CD4-positive, alpha-beta memory T cell (primary cell): ENCODE measurements at places on chromosomes 11 and 22. TPM values are rescaled to one million over a fixed set of nuclear protein-coding genes. Genes with fewer than 3 reads are reported as not detected.
A peak's percentile ranks its signal among the peaks of the same experiment; 100 is the strongest.

GRCh38 chr11:61152816-61153592 is 8.2 kb downstream of the VPS37C start:
- H3K27me3 ChIP-seq: no peaks in the 10 kb centered on the region
- no peak for DNase-seq
- H3K27ac ChIP-seq: no peak overlapping the region
- H3K36me3 ChIP-seq: no peaks in the 10 kb centered on the region
- H3K4me1 ChIP-seq: no peaks in the 10 kb centered on the region

DNA sequence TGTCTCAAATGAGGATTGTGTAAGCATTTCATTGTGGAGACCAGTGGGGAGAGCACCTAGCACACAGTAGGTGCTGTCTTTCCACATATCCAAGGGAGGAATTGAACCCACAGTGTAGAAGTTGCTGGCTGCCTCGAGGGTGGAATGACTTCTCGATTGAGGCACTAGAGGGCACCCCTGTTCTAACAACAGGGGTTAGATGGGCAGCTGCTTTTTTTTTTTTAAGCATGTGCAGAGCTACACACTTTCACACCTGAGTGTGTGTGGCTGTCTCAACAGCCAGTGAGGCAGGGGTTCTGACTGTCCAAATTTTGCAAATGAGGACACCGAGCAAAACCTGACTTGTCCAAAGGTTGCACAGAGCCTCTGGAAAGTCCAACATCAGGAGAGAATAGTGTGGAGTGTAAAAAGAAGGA is 118.2 kb upstream of the CRYBB3 start:
- no peak overlapping the region for H3K4me3 ChIP-seq
- no peak overlapping the region for H3K27ac ChIP-seq
- no peaks in the 10 kb centered on the region for H3K27me3 ChIP-seq
- peaks cover 26% of the 10 kb centered on the region for H3K4me1 ChIP-seq
- DNase-seq: peak; percentile 52
- no peaks in the 10 kb centered on the region for H3K36me3 ChIP-seq

CYB5R3 gene
- polyA plus RNA-seq: 91.1 TPM

DNA sequence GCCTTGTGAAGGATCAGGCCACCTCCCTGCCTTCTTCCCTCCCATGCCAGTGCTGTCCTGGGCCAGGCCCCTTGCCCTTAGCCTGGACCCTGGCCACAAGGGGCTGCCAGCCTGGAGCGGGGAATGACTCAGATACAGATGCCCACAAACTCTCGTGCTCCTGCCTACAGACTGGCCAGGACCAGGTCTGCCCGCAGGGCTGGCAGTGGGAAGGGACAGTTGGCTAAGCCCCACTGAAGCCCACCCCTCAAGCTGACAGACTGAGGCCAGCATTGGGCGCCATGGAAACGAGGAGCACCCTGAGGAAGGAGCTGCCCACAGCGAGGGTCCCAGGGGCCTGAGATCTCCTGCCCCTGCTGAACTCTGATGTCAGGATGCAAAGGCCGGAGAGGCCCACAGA is 14.1 kb downstream of the SCUBE1 start:
- no peak overlapping the region for H3K4me3 ChIP-seq
- no peaks in the 10 kb centered on the region for H3K27me3 ChIP-seq
- no peaks in the 10 kb centered on the region for H3K36me3 ChIP-seq
- DNase-seq: no peak
- no peak overlapping the region for H3K27ac ChIP-seq
